A172 (cell line): ENCODE measurements at places on chromosomes 11 and 22. TPM values are rescaled to one million over a fixed set of nuclear protein-coding genes. Genes with fewer than 3 reads are reported as not detected.
A peak's percentile ranks its signal among the peaks of the same experiment; 100 is the strongest.

GRCh38 chr11:41522391-41522790 is 62.9 kb upstream of the LRRC4C start:
- no peak for DNase-seq

NLRP6 gene
- total RNA-seq, result not detected in 2 replicates

GRCh38 chr11:57467508-57468157 is 7.3 kb downstream of the RTN4RL2 start:
- no peak for DNase-seq

DNA sequence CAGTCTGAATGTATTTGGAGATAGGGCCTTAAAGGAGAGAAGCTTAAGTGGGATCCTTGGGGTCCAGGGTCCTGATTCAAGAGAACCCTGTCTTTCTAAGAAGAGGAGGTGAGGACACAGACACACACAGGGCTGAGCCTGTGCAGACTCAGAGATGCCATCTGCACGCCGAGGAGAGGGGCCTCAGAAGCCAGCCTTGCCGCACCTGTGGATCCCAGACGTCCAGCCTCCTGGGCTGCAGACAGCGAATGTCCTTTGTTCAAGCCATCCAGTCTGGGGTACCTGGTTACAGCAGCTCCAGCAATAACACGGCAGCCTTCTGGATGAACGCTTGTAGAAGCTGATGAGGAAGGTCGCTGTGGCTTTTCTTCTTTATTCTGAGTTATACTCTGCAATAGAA is 1086.1 kb downstream of the BRD1 start:
- DNase-seq, result no peak

DNA sequence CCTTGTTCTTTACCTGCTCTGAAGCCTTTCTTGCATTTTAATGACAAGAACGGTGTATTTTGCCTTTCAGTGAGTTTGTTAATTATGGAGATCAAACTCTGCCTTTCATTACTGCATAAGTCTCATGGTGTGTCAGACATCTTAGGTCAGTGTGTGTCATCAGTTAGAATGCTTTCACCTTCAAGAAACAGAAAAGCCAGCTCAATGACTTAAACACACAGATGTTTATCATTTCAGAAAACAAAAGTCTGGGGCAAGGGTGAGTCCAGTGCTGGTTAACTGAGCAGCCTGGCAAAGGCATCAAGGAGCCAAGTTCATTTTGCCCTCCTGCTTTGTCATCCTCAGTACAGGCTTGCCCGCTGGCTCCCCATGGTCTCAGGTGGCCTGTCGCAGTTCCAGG is 54.5 kb downstream of the PACS1 start:
- peak; percentile 41 for DNase-seq

DNA sequence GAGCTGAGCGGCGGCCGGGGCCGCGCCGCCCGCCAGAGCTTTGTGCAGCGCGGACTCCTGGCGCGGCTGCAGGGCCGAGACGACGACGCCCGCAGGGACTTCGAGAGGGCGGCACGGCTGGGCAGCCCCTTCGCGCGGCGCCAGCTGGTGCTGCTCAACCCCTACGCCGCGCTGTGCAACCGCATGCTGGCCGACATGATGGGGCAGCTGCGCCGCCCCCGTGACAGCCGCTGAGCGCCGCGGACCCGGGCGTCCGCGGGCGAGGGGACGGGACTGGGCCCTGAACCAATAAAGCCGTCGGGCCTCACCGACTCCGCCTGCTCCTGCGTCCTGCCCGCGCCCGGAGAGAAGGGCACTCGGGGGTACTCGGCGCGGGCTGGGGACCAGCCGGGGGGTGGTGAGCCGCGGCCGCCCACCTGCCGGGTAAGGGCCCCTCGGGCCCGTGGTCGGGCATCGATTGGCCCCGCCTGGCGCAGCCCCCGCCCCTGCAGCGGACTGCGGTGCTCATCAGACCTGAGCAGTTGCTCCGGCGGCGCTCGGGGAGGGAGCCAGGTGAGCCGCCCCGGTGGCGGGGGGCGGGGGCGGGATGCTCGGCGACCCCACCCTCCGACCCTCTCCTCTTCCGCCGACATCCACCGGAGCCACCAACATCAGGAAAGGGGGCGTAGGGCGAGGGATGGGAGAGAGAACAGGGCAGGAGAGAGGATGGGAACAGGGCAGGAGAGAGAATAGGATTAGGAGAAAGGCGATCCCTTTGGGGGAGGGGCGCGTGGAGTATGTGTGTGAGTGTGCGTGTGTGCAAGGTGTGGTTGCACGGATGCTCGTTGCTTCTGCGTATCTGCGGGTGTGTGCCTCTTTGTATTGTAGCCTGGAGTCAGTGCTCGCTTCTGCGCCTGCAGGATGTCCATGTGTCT is at the start of gene TMEM25:
Gene TMEM25, plus strand, starts transcription at position 510 of the 914 bp plus-strand sequence. CDS start 610 bp downstream, outside the sequence.
- DNase-seq, result no peak

DNA sequence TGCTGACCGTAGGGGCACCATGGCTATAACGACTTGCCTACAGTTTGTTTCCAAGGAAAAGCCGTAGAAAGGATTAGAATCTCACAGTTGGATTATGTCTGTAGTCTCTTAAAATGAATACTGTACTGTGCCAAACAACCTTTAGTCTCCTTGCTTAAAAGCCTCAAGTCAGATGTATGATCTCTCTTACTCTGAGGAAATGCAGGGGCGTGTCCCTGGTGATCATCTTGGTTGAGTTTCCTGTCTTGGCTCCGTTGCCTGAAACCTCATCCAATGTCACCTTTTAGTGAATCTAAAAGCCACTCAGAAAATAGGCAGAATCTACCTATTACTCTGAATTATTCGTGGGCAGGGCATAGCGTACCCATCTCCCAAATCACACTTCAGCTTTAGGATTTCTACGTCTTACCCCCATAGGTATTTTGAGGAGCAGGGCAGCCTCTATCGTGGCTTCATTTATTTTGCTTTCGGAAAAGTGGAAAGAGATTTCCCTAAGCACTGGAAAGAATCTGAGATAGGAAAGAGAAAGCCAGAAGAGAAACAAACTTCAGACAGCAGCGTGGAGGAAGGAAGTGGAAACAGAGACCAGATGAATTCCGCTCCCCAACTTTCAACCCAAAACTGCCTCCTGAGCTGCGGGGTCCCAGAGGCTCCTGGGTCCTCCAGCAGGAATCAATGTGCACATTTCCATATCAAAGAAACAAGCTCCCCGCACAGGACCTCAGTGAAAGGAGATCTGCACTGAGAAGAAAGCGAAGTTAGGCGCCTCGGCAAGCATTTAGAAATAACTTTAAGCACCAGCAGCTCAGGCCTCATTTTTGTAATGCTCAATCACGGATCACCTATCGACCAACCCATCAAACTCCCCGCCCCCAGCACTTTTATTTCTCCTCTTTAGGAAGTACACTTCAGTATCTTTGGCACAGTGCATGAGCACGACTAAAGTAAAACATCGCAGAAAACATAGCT is 245.8 kb downstream of the ETS1 start:
- DNase-seq, result peak; percentile 15

ANKK1 gene
- total RNA-seq, result not detected in 2 replicates

- no peak for DNase-seq
Measured at GRCh38 chr22:44335903-44336803, 23.4 kb upstream of the SHISAL1 start.

TUBA8 gene
- total RNA-seq, result 0.29 and 1.3 TPM in 2 replicates

DNA sequence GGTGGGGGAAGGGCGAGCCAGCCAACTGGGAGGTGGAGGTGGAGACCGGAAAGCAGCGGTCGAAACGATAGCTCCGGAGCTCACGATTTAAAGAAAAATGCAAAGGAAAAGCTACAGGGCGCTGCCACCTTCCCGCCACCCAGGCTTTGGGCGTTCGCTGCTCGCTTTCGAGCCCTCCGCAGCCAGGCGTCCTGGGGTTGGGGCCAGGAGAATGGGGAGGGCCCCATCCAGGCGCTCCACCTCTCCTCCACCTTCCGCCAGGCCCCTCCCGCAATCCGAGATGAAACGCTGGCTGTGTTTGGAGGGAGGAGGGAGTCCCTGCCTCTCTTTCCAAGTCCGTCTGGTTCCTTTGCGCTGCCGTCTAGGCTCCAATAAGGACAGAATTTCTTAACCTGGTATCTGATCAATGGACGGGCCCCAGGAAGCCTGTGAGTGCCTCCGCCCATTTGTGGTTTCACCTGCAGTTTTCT is 483 bp upstream of the ABTB2 start:
- DNase-seq, result peak; percentile 57

GRCh38 chr11:67113231-67113721 is 5.8 kb upstream of the KDM2A start:
- DNase-seq, result no peak

DNA sequence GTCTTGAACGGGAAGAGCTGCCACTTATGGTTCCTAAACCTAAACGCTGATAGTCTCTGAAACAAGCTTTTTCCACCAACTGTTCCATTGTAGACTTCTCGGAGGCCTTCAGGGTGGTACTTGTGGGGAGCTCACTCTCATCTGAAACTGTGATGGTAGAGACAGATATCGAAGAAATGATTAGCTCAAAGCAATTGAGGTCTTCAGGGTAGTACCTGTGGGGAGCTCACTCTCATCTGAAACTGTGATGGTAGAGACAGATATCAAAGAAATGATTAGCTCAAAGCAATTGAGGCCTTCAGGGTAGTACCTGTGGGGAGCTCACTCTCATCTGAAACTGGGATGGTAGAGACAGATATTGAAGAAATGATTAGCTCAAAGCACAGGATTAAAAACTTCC is 175.7 kb downstream of the SWAP70 start:
- no peak for DNase-seq

DNA sequence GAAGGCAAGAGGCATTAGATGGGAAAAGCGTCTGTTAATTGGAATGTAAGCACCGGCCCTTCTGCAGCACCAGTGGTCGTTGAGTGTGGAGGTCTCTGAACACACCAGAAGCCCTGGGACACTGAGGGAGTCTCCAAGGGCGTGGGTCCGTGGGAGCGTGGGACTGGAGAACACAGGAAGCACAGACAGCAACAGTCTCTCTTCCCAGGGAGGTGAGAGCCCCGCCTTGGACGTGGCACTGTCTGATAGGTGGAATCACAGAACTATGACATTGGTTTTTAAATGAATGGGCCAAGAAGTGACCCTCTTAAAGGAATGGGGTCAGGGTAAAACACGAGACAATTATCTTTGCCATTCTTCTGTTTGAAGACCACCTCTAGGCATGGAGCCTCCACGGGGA is 28.1 kb upstream of the BID start:
- DNase-seq, result no peak

CDHR5 gene
- not detected in 2 replicates for total RNA-seq

DNA sequence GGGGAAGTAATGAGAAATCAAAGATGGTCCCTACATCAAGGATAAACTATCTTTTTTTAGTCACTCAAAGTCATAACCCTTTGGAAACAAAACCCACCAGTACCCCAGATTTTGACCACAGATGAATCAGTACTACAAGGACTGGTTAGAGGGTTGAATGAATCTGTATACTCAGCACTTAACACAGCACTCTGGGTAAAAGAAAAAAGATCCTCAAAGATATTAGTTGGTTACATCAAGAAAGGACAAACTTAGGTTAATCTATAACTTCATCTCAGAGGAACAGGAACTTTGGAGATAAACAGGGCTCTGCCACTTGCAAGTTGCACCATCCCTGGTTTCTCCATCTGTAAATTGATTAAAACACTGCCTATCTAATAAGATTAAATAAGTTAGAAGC is 18.8 kb downstream of the SC5D start:
- no peak for DNase-seq

GRCh38 chr11:2094354-2095197 is 44.6 kb downstream of the IGF2 start:
- no peak for DNase-seq

- DNase-seq, result no peak
Measured at GRCh38 chr11:64583296-64584262, 7.4 kb upstream of the SLC22A12 start.

DNA sequence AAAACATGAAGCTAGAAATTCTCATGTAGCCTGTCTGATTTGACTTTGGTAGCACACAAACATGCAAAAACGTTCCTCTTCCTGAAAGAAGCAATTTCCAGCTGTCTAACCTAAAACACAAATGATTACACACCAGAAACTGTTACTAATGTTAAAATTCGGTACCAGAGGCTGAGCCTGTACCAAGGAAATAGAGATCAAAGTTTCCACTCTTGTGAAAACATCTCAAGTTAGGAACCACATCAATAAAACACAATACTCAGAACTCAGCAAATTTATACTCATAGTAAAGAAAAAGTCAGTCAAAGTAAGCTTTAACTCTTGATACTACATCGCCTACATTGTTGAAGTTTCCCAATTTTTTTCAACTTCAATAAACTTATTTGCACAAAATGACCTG is 107.8 kb downstream of the FCHSD2 start:
- no peak for DNase-seq

DNA sequence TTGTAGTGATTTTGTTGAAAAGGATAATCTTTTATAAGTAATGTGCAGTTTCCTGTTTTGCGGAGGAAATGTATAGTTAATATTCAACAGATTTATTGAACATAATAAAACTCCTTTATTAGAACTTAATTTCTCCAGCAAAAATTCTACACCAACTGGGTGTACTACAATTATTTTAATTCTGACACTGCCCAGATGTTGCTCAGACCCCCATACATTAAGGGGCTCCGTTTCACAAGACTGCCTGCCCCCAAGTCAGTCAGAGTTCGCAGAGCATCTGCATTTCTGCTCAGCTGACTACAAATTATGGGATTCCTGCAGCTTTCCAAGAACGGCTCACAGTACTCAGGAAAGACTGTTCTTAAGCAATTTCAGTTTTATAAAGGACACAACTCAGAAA is 6.2 kb downstream of the CEP57 start:
- DNase-seq, result no peak

DNA sequence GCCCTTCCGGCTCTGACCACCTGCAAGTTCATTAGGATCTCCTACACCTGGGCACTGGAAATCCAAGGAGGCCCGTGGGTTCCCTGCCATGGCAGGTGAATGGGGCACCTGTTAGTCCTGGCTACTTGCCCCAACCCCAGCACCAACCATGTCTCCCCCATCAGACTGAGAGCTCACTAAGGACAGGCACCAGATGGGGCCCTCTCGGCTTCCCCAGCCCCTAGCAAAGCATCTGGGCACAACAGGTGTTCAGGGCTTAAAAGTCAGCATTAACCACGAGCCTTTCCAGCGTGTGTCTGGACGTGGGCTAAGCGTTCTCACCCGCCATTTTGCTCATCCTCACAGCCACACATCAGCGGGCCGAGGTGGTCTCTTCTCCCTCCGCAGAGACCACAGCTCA is 2.2 kb downstream of the SULT4A1 start:
- DNase-seq, result no peak

GRCh38 chr11:124874571-124875255 is 9.5 kb downstream of the ROBO3 start:
- DNase-seq, result no peak

RNF26 gene
- total RNA-seq, result 3.9 and 5.0 TPM in 2 replicates

DNA sequence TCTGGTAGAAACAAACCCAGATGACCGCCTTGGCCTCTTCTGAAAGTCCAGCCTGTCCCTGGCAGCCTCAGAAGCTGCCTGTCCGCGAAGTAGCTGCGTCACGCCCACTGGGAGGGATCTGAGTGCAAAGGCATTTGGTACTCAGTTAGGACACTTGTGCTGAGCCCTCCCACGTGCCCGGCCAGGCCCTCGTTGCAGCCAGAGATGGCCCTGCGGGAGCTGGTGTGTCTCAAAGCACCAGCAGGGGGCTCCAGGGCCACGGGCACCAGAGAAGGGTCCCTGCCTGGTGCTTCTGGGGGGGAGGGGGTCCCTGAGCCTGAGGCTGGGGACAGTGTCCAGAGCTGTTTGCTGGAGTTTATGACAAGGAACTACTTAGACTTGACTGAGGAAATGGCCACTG is 5.8 kb downstream of the SELENOO start:
- DNase-seq, result no peak
